ENCODE measurements at places on chromosomes 1 and 21.

DNA sequence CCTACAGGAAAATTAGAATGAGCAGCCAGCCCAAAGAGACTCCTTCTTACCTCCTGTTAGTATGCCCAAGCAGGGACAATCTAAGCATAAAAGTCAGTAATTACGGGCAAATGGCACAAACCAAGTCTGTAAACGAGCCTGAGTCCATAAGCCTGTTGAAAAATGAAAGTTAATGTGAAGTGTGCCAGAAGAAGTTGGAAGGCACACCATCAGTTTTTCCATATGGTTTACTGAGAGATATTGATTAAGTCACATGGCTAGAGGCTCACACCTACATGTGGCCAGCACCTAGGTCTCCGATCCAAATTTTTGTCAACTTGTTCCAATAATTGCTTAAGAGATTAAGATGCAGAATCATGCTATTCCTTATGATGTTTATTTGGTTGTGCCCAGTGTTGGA, 242.4 kb upstream of the CSF3R start:
- no peak for DNase-seq

DNA sequence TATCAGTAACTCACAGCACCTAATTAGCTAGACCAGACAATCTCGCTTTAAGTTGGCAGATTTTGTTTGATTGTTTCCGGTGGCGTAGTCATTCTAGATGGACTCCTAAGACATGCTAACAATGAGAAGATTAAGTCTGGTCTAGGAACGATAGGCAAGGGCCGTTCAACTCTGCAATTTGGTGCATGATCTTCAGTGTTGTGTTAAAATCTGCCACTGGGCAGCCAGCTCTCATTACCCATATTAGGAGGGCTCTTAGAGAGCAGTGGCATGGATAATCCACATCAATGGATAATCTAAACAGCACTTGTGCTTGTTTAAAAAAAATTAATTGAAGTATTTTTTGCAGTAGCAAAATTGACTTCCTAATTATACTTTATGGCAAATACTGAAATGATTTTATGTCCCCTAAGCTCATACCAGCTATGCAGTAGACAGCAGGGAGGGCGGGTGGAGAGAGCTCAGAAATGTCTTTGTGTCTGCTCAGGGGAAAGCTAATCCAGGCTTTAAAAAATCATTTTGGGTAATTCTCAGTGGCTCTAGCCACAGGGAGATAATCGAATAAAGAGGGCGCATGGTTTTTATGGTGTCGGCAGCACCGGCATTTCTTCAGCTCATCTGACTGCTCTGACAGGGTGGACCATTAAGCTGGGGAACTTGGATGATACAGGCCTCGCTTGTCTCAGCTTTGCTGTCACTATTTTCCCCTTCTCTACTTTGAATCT, 48.5 kb upstream of the IKBKE start:
- DNase-seq = no peak

- DNase-seq = no peak
Measured at GRCh38 chr1:10941891-10942541, 70.4 kb upstream of the TARDBP start.

DNA sequence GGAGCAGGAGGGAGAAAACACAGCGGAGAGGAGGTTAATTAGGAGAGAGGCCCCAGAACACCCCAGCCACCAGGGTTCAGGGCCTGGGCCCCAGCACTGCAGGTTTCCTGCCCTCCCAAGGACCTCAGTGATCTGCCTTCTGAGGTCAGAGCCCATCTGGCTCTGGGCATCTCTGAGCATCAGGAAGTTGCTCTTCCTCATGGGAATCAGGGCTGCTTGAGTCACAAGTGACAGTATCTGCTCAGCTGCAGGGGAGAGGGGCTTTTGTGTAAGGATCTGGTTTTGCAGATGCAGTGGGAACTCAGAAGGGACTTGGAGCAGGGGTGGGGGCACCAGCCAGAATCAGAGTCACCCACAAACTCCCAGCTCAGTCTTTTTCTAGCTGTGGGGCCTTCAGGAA, 472.1 kb downstream of the PTPRU start:
- no peak for DNase-seq

DNA sequence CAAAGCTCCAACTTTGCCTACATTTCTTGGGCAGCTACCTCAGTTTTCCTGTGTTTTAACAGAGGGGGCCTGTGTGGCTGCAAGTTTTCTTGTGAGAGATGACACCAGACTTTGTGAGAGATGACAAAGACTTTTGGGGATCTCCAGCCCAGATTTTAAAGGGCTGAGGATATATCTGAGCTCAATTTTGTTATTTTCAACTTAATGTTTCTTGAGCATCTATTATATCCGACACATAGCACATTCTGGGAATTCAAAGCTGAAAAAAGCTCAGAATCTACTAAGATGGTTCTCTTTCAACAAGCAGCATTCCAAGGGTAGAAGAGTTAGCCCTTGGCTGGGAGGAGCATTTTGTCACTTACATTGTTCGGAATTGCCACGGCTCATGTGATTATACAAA, 53.4 kb upstream of the PTGFRN start:
- no peak for DNase-seq

Measured in forelimb muscle (tissue), 1 donor.